ENCODE measurements at places on chromosomes 16 and 17.

DNA sequence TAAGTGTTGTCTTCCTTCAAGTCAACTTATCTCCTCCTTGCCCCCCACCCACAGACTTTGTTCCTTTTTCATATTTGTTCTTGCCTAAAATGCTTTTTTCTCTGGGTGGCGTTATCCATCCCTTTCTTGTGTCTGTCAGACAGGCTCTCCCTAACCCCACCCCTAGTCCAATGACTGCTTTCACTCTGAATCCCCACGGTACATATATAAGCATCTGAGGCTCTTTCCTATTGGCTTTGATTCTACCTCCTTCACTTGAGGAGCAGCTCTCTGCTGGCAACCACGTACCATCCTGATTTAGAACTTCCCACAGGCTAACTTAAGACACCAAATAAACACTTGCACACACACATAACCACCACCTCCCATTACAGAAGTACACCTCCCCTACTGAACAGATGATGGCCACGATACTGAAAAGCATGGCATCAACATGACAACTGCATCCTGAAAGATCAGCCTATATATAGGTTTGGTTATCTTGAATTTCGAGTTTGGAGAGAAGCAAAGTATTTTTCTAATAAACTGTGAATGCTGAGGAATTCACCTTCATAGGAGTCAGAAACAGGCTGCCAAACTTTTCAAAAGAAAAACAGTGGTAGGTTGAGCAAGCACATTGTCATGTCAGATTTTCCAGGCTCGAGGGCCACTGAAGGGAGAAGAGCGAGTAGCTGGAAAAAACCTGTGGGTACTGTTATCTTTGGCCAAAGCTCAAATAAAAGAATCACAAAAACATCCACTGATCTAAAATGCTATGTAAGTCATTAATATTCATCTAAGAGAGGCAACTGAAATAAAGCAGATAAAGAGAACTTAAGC is 24.3 kb downstream of the STAT3 start:
- DNase-seq, result no peak

GRCh38 chr17:76088041-76088867 is 9.3 kb downstream of the ZACN start:
- DNase-seq, result no peak

DNA sequence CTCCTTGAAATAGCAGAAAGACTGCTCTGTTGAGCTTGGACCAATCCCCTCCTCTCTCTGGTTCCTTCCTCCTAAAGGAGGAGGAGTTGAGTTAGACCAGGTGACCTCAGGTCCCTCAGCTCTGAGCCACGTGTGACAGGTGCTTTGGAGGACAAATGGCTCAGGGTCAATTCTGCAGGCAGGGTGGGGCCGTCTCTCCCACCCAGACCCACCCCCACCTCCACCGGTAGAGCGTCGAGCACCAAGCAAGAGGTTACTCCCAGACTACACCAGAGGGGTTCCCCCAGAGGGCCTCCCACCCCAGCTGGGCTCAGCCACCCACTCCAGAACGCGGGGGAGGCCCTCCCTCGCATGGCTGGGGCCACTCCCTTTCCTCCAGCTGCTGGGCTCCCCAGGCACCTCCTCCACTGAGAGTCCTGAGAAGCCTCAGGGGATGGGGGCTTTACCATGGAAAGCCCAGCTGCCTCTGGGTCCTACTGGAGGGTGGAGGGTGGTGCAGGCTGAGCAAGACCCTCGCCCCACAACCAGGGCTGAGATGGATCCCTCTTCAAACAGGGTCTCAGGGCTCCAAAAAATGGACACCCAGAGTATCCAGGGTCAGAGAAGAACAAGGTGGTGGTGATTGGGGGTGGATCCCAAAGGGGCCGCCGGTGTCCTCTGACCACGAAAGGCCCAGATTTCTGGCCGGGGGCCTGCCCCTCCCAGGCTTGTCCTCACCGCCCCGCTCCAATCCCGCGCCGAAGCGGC is 7.6 kb downstream of the MYO1C start:
- DNase-seq, result peak; percentile 22

DNA sequence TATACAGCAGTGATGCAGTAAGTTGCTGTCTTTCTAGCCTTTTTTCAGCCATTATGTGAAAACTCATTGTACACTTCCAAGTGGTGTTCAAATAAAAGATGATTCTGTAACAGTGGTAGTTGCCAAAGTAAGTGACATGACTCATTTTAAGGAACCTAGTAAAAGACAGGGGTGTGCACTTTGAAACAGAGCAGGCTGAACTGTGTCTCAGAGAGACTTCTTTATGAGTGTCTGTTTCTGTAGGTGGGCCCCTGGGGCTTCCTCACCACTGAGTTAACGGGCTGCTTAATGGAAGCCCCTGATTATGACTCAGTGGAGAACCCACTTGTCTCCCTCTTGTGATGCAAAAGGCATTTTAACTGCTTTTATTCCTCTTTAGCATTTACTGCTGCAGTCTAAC is 147.3 kb downstream of the PCTP start:
- DNase-seq, result no peak

DNA sequence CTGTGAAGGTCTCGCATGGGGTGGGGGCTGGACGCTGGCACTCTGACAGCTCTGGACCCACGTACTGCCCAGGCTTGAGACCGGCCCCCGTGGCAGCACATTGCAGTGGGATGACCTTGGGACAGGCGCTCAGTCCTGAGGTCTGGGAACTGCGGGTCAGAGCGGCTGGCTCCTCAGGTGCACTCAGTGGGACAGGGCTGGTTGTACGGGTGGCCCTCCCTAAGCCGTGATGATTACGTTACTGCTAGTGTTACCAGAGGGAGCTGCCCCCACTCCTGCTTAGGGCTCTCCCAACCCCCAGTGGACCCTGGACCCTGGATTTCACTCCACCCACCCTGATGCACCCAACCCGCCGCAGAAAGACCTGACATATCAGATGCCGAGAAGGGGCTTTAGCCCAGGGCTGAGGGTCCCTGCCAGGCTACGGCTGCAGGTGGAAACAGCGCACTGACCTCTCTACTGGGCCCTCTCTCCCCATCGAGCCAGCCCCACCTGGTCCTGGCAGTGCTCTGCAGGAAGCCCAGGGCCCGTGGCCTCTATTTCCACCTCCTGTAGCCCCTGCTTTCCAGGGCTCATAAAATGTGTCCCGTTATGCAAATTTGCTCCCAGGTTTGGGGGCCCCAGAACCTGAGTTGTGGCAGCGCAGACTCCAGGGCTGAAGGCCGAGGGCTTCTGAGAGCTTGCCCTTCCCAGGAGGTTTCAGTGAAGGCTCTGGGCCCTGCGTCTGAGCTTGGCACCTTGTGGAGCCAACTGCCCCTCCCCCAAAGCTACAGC is 77.2 kb downstream of the RTN4RL1 start:
- no peak for DNase-seq

DNA sequence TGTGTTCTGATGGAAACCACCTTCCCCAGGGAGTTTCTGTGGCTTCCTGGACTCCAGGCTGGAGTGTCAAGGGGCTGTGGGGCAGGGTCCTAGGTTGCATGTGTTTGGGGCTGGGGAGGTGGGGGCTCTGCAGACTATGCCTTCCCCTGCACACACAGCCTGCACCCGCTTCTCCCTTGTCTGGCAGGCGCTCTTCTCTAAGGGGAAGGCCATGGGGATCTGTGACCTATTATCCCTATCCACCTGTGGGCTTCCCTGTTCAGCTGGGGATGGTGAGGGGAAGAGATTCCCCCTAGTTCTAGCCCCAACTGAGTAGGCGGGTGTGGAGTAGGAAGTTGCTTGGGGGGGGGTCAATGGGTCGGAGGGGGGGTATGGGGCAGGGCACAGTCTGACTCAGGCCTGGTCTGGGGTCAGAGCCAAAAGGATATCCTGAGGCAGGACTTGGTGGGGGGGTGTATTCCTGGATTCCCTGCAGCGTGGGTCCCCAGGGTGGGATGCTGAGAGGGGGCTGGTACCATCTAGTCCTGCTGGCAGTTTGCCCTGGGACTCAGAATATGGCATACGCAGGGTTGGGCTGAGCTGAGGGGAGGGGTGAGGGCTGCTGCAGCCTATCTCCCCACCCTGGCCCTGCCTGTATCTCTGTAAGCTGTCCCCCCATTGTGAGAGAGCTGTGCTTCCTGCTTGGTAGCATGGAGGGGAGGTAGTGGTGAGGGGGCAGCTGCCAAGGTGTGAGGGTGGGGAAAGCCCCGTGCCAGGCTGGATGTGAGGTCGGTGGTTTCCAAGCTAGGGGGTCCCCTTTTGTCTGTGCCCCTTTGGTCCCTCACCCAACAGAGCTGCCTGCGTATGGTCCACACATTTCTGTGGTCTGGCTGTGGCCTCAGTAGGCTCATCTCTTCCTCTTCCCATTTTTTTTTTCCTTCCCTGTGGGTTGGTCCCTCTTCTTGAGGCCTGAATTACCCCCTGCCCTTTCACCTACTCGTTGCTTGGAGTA is 14.7 kb downstream of the RARA start:
- DNase-seq, result peak; percentile 78

DNA sequence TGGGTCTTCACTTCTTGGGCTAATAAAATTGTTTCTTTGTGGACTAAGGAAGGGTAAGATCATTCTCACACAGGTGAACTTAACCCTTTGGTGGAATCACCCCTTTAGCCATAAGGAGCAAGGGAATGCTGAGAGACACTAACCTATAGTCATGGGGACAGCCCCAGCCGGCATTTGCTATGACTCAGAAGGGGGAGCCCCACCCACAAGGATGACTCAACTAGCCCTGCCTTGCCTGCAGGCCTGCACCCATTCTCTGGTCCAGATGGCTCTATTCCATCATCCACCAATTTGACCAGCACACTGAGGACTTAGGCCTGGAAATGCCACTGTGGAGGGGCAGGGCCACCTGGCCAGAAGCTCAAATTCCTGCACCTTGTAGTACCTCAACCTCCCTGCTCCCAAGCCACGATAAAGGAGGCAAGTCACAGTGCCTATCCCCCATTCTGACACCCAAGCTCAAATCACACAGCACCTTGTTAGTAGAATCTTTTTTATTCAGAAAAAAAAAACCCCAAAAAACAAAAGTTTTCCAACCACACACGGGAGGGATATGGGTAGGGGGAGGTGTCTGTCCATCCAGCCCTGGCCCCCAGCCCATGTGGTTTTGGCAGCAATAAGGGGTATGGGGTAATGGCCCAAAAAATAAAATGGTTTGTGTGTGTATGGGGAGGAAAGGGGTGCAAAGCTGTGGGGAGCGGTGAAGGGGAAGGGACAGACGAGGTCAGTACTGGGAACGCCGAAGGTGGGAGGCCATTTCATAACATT is 3.0 kb downstream of the PFN1 start:
- peak; percentile 91 for DNase-seq

DNA sequence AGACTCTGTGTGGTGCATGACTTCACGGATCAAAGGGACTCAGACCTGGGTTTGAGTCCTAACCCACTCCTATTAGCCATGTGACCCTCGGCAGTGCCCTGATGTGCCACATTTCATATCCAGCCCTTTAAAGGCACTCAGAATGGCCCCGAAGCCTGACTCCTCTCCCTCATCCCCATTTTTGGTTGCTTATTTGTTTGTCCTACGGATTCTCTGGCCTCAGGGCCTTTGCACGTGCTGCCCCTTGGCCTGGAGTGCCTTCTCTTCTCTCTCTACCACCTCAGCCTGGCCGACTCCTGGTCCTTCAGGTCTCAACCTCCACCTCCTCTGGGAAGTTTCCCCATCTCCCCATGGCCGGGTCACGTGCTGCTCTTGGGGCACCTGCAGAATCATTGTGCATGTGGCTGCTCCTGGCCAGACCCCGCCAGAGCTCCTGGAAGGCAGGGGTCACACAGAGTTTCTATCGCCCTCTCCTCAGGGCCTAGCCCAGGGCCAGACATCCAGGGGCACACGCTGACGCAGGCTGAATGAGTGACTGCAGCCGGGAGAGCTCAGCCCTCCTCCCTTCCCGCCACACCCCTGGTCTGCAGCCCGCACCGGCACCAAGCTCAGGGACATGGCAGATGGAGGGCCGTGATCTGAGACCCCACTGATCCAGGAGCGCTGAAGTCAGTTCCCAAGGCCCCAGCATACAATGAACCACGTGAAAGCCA is 22.0 kb upstream of the CIBAR2 start:
- no peak for DNase-seq

DNA sequence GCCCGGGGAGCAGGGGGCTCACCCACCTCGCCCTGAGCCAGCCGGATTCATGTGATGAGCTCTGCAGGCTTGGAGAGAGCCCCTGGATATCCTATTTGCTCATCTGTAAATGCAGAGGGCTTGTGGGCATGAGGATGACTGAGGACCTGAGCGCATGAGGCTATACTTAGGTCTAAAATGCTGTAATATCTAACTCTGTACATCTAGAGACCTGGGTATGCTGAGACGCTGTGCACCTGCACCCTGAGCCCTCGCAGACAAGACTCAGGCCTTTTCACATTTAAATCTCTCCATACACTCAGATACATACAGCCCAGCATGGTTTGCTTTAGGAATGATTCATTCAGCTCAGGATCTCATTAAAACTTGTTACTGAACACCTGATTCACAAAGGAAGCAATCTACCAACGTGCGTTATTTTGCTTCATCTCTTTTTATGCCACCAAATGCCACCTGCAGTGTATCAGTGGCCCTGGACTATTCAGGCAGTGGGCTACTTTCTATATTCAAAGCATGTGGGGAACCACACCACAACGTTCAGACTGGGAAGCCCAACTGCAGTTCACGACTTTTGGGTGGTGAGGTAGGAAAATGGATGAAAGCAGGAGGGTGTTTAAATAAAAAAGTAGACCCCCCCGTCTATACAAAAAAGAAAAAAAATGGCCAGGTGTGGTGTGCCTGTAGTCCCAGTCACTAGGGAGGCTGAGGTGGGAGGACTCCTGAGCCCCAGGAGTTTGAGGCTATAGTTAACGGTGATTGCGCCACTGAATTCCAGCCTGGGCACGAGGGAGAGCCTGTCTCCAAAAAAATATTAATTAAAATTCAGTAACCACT is 12.0 kb downstream of the USP7 start:
- no peak for DNase-seq

GRCh38 chr17:57431415-57431814 is 175.1 kb downstream of the MSI2 start:
- no peak for DNase-seq

DNA sequence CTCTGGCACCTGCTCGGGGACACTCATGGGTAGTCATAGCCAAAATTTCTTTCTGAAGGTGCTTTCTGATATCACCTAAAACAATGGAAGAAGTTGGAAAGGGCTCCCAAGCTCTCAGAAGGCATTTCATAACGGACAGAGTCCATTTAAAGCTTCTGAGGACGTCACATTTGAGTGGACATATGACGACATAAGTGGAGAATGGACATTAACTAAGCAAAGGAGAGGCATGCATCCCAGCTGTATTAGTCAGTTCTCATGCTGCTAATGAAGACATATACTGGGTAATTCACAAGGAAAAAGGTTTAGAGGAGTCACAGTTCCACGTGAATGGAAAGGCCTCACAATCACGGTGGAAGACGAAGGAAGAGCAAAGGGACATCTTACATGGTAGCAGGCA is 260.2 kb upstream of the DYNLRB2 start:
- DNase-seq, result no peak

Measured in suppressor macrophage (primary cell).